ENCODE measurements at places on chromosomes 7 and 10.

DNA sequence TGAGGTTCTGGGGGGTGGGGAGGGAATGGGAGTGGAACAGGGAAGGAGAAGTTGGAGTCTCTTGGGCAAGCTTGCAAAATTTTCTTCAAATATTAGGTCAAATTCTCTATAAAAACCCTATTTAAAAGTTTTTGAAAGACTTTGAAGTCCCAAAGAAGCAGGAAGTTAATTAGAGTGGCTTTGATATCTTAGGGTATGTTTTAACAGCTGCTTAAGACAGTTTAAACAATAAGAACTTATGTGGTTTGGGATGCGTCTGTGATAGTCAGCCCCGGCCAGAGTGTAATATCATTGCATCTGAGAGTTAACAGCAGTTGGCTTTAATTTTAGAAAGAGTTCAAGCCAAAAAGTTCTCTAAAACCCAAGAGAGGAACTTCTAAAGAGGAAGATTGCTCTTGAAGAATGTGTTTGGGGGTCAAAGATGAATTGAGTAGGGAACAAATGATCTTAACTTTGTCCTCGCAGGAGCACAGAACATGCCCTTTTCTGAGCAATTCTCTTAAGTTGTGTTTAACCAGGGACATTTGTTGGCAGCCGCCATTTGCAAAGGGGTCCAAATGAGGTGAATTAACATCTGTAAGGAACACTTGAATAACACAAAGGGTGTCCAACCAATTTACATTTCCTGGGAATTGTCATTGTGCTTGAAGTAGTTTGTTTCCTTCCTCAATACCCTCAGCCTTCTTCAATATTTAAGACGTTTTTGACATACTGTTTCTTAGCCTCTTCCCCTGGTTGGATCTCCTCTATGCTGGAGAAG, 182.4 kb downstream of the PTEN start:
- no peak for DNase-seq

DNA sequence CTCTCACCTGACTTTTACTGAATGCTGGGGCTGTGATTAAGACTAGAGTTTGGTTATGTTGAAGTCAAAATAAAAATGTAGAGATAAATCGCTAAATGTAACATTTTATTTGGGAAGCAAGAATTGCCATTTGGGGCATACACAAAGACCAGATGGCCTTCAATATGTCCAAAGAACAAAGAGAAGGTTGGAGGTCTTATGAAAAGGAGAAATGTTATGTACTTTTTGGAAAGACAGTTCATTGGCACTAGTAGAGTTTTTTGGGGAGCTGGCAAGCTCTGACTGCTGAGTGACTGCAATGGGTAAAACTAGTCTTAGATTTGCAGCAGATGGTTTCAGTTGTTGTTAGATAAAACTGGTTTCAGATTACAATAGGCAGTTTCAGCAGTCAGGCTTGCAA, 35.6 kb upstream of the GALNT17 start:
- no peak for DNase-seq

DNA sequence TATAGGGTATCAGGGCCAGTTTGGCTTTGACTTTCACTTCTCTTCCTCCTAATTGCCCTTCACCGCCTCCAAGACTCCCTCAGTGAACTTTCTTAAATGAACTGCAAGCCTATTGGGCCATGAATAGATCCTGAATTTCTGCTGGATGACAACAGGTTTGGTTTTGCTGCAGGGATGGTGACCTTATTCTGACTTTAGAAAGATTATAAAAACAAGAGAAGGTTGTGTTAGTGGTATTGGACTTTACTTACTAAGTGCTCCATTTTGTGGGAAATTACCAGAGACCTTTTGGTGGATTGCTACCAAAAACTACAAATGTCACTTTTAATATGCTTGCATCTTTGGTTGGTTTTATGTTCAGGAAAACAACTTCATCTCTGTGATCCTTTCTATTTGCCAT, 11.5 kb upstream of the LIPA start:
- no peak for DNase-seq

- no peak for DNase-seq
These were observed 115.2 kb upstream of the GDF10 start for GRCh38 chr10:47184724-47185330.

GRCh38 chr7:78073609-78074382, 275.2 kb downstream of the PHTF2 start:
- DNase-seq = no peak

- no peak for DNase-seq
These were observed 32.8 kb downstream of the GOLGA7B start for GRCh38 chr10:97882142-97883091.
